ENCODE measurements at places on chromosomes 4 and X.
A peak's percentile ranks its signal among the peaks of the same experiment; 100 is the strongest.

- DNase-seq = no peak
These were observed 70.9 kb downstream of the PDHA2 start for GRCh38 chr4:95910749-95911148.

GRCh38 chr4:175325230-175325629, 407.1 kb downstream of the ADAM29 start:
- no peak for DNase-seq

DNA sequence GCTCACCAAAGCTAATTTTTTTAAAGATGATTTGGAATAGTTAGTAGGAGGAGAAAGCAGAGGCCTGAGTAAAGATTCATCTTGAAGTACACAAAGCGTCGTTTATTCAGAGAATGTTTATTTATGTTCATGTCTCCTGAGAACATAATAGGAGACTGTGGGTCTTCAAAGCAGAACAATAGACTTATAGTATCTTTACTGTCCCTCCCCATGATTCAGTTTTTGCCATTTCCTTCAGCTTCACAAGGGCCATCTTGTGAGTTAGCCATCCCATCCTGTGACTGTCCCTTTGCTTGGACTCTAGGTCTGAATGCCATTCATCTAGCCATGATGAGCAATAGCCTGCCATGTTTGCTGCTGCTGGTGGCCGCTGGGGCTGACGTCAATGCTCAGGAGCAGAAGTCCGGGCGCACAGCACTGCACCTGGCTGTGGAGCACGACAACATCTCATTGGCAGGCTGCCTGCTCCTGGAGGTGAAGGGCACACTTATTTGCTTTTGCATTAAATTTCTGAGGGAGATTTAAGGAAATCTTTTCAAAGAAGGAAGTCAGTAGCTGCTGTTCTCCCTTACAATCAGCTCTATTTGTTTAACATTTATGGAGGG, 105.8 kb downstream of the NFKB1 start:
- DNase-seq = no peak

- DNase-seq = no peak
These were observed 204.1 kb upstream of the NEIL3 start for GRCh38 chr4:177105536-177105935.

- no peak for DNase-seq
These were observed 68.5 kb downstream of the ATP10D start for GRCh38 chr4:47553329-47554125.

DNA sequence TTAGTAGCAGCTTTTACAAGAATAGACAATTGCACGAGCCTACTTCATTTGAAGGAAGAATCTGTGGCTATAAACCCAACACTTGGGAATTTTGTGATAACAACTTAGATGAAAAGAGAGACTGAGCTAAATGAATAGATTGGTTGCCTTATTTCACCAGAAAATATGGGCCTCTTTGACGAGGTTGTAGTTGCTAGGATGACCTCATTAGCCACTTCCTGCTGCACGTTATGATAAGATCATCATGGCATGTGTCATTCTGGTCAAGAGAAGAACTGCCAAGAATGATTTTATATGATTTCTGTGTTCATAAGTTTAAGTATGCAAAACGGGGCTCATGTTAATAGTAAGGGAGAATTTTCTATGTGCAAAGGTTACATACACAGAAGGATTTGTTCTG, 321.9 kb upstream of the GIMD1 start:
- DNase-seq = no peak

DNA sequence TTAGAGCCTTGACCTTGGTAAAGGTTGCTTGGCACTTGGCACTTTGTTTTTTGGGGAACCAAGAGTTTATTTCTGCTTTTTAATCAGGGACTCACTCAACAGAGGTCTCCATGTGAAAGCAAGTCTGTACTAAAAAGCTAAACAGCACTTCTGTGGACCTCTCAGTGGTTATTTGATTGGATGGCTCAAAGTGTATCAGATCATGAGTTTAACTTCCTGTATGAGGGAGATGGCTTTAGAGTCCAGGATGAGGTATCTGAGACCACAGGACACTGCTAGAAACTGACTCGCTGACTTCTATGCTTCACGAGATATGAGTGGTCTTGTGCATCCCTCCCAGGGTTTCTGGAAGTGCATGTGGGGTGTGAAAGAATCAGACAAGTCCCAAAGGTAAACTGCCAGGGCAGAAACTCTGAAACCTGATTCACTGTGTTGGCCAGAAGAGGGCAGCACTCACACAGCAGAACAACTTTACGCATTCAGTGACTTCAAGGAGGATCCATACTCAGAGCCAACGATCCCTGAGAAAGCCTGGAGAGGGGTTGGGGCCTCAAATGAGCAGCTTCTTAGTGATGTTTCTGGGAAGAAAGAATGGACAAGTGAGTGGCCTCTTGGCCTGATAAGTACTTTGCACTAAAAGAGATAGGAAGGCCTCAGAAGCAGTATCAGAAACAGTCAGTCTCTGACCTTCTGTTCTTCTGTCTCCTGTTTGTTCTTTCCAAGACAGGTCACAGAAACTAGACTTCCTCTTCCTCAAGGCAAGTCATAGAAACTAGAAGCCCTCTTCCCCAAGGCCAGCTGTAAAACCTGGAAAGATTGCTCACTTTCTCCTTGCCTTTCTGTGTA, 220.3 kb upstream of the CXCL13 start:
- DNase-seq = peak; percentile 2

DNA sequence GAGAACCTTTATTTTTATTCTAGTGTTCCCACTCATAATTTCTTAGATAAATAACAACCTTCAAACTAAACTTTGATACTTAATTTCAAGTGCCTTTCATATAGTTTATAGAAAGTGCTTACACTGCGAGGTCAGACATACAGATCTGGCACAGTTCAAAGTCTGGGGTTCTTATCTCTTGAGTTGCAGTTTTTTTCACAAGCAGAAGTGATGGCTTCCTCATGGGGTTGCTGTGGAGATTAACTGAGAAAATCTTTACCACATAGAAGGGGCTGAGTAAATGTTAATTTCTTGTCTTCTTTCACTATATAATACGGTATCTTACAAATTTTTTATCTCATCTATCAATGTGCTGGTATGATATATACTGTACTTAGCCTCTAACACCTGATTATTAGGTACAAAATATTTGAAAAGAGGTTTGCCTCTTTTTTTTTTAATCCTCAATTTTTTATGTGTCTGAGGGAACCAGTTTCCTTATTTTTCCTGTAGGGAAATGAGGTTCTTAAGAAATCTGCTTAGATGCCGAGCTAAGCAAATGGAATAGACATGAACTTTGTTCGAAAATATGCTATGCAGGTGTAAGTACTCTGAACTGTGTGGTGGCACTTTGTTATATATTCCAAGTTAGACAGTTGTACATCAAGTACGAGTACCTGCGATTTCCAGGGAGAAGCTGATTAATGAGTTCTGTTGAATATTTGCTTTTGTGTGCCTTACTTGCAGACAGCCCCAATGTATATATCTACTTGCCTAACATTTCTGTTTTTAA, 3.3 kb downstream of the ING2 start:
- no peak for DNase-seq

GRCh38 chr4:151766691-151767090, 5.9 kb upstream of the GATB start:
- no peak for DNase-seq

DNA sequence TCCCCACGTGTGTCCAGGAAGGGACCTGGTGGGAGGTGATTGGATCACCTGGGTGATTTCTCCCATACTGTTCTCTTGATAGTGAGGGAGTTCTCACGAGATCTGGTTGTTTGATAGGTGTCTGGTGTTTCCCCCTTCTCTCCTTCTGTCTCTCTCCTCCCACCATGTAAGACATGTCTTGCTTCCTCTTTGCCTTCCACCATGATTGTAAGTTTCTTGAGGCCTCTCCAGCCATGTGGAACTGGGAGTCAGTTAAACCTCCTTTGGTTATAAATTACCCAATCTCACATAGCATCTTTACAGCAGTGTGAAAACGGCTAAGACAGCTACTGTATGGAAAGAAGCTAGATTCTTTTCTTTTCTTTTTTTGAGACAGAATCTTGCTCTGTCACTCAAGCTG, 21.6 kb upstream of the FGG start:
- no peak for DNase-seq

DNA sequence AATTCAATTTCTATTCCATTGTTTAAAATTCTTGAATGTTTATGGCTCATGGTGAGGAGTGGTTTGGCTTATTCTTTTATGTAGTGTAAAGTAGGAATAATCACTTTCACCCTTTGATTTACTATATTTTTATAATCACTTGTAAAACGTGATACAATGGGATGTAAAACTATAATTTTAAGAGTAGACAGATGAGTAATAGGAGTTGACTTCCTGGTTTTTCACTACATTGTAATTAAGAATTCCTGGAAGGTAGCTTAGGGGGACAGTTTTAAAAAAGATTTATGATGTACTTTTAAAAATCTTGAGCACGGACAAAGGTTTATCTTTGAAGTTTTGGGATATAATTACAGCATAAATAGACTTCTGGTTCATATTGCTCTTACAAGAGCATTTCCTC, 65.3 kb downstream of the PDGFC start:
- no peak for DNase-seq

GRCh38 chrX:34404386-34405070, 252.6 kb downstream of the TMEM47 start:
- no peak for DNase-seq

DNA sequence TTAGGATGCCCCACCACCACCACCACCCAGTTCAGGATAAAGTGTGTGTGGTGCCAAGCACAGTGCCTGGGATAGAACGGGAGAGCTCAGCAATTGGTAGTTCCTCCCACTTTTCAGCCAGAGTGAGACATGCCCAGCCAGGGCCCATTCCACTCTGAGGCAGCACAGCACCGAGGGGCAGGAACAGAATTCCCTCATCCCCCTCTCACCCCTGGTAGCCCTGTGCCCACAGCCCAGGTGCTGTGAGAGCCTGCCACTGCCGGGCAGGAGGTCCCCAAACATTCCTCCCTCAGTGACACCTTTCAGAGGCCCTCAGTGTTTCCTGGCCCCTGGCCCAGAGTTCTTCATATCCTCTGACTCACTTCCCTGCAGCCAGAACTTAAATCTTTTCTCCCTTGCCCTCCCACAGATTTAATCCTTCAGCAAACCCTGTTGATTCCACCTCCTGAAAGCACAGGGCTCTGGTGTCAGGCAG, 8.1 kb downstream of the RIPPLY1 start:
- no peak for DNase-seq

GRCh38 chrX:2425286-2426071, 75.3 kb downstream of the DHRSX start:
- DNase-seq = no peak

GRCh38 chr4:15234116-15234855, 193.5 kb upstream of the C1QTNF7 start:
- DNase-seq = no peak

DNA sequence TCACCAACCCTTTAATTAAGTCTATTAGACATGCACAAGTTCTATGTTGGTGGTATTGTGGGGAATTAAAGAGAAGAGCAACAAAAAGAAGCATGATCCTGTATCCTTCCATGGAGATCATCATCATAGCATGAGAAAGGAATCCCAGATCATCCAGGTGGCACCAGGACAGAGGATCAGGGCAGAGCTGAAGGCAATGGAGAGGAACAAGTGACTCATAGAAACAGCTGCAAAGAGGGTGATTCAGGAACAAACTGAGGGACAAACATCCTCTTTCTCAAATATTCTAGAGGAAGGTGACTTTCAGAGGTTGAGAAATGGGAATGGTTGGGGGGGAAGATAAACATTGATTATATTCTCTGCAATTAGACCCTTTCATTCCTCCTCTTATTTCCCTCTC, 105.5 kb upstream of the OTUD4 start:
- DNase-seq = no peak

DNA sequence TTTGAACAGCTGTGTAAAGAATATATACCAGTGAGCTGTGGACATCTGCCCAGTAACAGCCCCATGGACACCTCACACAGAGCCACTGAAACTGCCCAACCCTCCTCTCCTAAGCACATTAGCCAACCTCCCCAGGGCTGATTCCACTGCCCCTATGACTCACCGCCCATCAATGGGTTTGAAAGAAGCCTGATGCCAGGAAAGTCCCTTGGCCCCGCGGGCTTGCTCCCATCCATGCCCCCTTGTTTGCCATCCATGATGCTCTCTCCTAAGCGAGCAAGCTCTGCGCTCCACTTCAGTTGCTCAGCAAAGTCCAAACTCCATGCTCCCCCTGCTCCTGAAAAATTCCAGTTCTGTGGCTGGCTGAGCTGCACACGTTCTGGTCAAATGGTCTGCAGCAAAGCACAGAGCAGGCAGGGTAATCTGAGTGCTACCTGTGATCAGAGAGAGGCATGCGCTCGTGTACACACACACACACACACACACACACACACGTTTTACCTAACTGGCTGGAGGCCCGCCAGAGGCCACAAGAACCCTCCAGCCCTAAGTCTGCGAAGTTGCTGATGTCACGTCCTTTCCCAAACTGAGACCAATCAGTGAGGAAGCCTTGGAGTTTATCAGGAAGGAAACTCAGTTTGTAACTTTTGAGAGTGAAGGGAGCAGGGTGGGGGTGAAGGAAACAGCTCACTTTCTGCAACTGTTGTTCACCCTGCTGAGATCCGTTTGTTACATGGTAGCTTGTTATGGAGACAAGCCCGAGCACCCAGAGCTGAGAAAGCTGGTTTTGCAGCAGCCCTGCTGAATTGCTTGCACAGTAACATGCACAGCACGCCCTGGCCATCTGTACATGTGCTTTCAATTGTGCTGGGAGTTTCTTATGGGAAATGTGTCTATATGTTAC, at the start of gene ASB9:
TSS of gene ASB9 (minus strand) at position 466 of the 904 bp plus-strand sequence. CDS start at position 257, 209 bp downstream.
- DNase-seq = peak; percentile 15

DNA sequence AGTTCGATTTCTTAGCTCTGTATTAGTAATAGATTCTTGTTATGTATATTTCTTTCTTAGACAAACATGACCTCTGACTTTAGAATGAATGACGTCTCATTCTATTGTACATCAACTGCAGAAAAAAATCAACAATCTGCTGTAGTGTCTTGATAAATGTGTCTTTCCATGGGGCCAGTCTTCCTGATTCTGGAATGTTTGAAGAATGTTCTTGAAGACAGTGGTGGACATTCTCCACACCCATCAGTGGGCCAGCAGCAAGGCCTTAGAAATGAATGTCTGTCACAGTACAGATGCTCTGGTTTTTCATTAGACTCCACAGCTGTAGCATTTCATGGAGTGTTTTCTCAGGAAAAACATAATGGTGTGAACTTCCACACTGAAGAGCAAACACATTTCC, 63.2 kb upstream of the FAM47B start:
- DNase-seq = no peak

DNA sequence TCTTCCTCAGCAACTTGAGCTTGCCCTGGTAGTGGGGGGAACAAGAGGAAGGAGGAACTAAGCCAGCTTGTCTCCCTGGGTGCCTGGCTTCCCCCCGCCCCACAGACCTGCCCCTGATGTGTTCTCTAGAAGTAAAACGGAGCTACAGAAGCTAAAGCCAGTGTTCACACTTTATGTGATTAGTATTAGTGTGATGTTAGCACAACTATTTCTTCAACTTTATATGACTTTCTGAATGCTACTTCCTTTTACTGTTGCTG, 10.7 kb downstream of the RGS12 start:
- no peak for DNase-seq

Data from NCI-H2171 (cell line).